ENCODE measurements at places on chromosomes 7 and 10.

DNA sequence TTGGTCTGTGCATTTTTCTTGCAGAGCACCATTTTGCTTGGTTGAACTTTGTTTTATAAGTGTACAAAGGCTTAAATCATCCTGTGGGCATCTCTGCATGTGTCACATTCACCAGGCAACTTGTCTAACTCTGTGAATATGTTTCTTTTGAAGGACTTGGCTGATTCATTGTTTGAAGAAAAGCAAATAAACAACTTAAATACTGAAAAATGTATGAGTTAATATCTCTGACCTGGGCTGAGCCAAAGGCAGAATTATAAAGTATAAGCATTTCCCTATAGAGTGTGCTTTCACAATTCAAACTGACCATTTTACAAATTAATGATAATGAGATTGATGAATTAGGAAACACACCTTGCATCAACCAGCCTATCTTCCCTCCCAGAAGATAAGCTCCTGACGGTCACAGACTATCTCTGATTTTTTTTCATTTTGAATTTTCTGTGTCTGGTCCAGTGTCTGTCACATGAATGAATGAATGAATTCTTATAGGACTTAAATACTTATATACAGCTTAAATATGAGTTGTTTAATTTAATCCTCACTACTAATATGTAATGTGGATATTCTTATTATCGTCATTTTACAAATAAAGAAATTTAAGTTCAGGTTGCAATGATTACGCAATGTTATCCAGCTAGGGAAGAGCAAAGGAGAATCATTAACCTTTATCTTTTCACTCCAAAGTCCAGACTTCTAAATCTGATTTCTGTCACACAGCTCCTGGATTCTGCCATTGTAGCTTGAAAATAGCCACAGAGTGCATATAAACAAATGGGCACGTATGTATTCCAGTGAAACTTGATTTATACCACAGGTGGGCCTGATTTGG, 182.0 kb upstream of the PHYHIPL start:
- no peak for DNase-seq

DNA sequence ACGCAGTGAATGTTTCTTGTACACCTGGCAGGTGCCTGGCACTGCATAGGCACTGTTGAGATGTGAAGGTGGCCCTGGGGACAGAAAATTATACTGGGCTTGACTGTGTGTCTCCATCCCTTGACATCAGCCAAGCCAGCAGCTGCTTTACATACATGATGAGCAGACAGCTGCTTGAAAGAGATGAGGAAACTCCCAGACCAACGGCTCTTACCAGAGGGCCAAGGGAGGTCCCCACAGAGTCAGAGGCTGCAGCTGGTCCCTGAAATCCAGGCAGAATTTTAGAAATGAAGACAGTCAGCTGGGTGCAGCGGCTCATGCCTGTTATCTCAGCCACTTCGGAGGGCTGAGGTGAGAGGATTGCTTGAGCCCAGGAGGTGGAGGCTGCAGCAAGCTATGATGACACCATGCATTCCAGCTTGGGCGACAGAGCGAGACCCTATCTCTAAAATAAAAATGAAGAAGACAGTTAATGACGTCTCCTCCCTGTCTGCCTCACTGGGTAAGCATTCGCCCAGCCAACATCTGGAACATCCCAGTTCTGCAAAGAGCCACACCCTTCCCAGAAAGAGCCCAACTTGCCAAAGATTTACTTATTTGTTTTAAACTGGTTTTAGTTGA, 17.6 kb downstream of the LIMK1 start:
- DNase-seq: peak; percentile 100

DNA sequence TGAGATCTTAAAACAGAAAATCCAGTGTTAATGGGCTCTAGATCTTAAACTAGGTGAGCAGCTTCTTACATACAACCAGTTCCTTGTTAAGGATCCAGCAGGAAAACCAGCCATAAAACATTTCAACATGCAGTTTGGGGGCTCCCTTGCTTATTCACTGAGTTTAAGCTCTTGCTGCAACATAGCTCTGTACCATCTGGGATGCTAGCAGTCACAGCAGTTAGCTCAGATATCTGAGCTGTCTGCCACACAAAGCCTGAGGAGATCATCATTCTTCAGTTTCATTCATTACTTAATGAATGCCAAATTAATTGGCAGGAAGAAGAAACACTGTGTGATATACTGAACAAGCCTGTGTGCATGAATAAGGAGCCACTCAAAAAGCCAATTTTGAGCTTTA, 62.8 kb downstream of the PODXL start:
- no peak for DNase-seq

- DNase-seq: no peak
Measured at GRCh38 chr7:22319424-22320403, 37.2 kb downstream of the RAPGEF5 start.

DNA sequence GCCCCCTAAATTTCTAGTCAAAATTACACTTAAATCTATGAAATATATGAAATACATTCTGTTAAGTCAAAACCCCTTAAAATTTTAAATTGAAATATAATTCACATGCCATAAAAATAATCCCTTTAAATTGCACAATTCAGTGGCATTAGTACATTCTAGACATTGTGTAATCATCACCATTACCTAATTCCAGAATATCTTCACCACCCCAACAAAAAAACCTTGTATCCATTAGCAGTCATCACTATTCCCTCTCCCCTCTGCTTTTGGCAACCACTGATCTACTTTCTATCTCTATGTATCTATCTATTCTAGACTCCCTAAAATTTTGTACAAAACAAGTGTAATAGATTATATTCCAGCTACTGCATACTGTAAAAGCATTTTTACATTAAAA, 261.2 kb downstream of the GLI3 start:
- no peak for DNase-seq

GRCh38 chr7:152594801-152595200, 81.1 kb downstream of the XRCC2 start:
- no peak for DNase-seq

DNA sequence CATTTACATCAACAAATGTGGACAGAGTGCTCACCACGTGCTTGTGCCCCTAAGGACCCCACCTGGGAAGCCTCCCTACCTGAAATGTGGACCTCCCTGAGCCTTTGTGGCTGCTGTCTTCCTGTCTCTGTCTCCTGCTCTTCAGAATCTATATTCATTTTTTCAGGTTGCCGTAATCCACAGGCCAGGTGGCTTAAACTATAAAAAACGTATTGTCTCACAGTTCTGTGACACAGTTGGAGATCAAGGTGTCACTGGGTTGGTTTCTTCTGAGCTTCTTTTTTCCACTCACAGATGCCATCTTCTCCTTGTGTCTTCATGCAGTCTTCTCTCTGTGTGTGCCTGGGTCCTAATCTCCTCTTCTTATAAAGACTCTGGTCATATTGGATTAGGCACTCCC, 5.6 kb upstream of the VSTM4 start:
- DNase-seq: no peak

All from NAMALWA (cell line).